HCT116 (cell line): ENCODE measurements at places on chromosomes 16 and 17. TPM values are rescaled to one million over a fixed set of nuclear protein-coding genes. Genes with fewer than 3 reads are reported as not detected.

GRCh38 chr17:82297714-82298537 lies 19.5 kb downstream of the CD7 start:
- H3K27me3 ChIP-seq, result no peaks in the 10 kb centered on the region
- no peak for DNase-seq
- no peaks in the 10 kb centered on the region for H3K36me3 ChIP-seq
- peak overlapping the region; percentile 89 for H3K27ac ChIP-seq
- peaks cover 64% of the 10 kb centered on the region for H3K4me1 ChIP-seq
- peak overlapping the region; percentile 62 for H3K4me3 ChIP-seq

- H3K27ac ChIP-seq, result no peak overlapping the region
- H3K4me1 ChIP-seq, result no peaks in the 10 kb centered on the region
- no peak overlapping the region for H3K4me3 ChIP-seq
- no peak for DNase-seq
Measured at GRCh38 chr17:15454346-15454745, 13.1 kb downstream of the CDRT4 start.

GRCh38 chr16:60299241-60299776 lies 1565.2 kb upstream of the GOT2 start:
- no peak for DNase-seq
- no peak overlapping the region for H3K27ac ChIP-seq
- H3K27me3 ChIP-seq, result no peaks in the 10 kb centered on the region
- no peak overlapping the region for H3K4me3 ChIP-seq
- H3K4me1 ChIP-seq, result no peaks in the 10 kb centered on the region

DNA sequence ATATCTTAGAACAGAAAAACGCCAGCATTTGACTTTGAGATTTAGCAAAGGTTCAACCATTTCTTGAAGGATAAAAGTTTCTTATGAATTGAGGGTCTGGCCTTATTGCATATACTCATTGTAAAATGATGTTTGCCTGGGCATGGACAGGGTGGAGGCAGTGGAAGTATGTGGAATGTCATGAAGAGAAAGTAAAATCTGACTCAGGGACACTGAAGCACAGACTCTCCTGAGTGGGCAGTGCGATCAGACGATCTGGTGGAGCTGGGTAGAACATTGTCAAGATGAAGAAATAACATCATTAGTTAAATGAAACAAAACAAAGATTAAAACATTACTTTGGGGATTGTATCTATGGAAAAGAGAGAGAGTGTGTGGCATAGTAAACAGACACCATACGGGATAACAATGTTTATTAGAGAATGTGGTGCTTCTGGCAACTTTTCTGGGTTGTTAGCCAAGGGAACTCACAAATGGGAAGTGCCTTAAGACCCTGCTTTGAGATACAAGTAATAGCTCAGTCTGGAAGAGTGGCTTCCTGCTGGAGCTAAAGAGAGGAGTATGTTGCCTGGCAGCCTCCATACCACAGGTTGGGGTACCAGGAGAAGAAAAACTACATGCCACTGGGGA lies 4.4 kb downstream of the MAP3K3 start:
- H3K4me3 ChIP-seq, result no peak overlapping the region
- H3K27ac ChIP-seq, result no peak overlapping the region
- H3K4me1 ChIP-seq, result peaks cover 9% of the 10 kb centered on the region
- DNase-seq, result no peak

DNA sequence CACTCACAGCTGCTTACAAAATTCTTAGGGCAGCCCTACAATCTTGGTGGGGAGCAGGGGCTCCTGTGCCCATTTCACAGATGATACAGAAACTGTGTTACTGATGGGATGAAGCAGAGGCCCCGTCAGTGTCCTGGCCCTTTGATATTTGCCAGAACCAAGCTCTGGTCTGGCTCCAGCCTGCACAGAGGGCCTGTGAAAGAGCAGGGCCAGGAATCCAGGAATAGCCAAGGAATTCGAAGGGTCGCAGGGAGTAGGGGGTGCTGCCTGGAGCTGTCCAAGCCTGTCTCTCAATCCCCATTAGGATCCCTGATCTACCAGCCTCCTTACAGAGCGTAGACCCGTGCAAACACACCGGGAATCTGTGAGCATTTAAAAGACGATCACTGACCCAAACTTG lies 86.3 kb upstream of the RCVRN start:
- H3K4me3 ChIP-seq, result no peak overlapping the region
- no peak for DNase-seq
- no peaks in the 10 kb centered on the region for H3K27me3 ChIP-seq
- H3K27ac ChIP-seq, result no peak overlapping the region
- H3K36me3 ChIP-seq, result no peaks in the 10 kb centered on the region

DNA sequence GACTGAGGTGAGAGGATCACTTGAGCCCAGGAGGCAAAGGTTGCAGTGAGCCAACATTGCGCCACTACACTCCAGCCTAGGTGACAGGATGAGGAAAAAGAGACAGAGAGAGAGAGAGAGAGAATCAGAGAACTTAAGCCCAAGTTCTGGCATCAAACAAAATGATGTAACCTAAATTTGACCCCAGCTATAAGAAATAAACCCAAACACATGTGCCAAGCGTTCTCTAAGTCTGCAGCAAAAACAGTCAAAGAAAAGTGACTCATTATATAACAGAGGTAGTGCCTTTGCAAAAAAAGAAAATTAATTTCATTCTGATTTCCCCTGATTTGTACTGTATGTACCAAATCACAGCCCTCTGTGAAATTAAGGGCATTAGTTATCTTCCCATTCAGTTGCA lies 89.5 kb downstream of the CDH11 start:
- no peak for DNase-seq
- no peak overlapping the region for H3K4me3 ChIP-seq
- no peaks in the 10 kb centered on the region for H3K27me3 ChIP-seq
- no peaks in the 10 kb centered on the region for H3K36me3 ChIP-seq

GRCh38 chr17:49290690-49291359 lies 60.2 kb upstream of the PHOSPHO1 start:
- H3K4me3 ChIP-seq, result no peak overlapping the region
- no peaks in the 10 kb centered on the region for H3K4me1 ChIP-seq
- no peaks in the 10 kb centered on the region for H3K27me3 ChIP-seq
- peak; percentile 8 for DNase-seq

DNA sequence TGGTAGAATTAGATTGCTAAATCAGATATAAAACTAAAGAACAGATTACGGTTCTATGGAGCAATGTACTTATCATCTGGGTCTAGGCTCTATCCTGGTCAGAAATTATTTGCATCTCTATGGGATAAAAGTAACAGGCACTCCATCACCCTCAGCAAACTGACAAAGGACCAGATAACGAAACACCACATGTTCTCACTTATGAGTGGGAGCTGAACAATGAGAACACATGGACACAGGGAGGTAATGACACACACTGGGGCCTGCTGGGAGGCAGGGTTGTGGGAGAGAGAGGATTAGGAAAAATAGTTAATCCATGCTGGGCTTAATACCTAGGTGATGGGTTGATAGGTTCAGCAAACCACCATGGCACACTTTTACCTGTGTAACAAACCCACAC lies 61.9 kb downstream of the MPHOSPH6 start:
- H3K4me1 ChIP-seq, result no peaks in the 10 kb centered on the region
- no peak for DNase-seq
- no peak overlapping the region for H3K27ac ChIP-seq
- no peaks in the 10 kb centered on the region for H3K36me3 ChIP-seq

GRCh38 chr17:39618956-39619785 lies 7.6 kb upstream of the PPP1R1B start:
- peak overlapping the region; percentile 40; the same call in 1 of the 2 replicates for H3K27ac ChIP-seq
- no peaks in the 10 kb centered on the region for H3K36me3 ChIP-seq
- no peak for DNase-seq
- H3K4me3 ChIP-seq, result peak overlapping the region; percentile 50; the same call in 1 of the 2 replicates
- no peaks in the 10 kb centered on the region for H3K27me3 ChIP-seq

DNA sequence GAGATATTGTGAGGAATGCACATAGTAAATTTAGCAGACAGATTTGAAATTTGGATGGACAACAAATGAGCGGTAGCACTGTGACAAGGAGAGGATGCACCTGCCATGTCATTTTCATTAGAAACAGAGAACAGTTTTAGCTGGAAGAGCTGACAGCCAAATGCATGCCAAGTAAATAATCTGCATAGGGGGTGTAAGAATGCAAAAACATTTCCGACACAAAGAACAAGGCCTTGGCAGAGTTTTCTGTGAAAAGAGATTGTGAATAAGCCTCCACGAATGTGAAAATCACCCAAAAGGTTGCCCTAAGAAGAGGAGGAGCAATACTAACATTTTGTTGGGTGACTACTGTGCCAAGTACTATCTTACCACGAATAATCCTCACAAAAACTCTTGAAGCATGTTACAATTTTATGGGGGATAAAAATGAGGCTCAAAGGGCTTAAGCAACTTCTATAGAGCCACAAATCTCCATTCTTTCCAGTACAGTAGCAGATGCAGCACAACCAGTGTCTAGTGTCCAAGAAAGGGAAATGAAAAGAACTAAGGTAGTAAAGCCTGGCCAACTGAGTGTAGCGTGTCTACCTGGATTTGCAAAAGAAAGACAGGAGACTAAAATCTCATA lies 28.3 kb downstream of the TMEM100 start:
- H3K36me3 ChIP-seq, result no peaks in the 10 kb centered on the region
- no peak overlapping the region for H3K27ac ChIP-seq
- H3K4me1 ChIP-seq, result no peaks in the 10 kb centered on the region

DNA sequence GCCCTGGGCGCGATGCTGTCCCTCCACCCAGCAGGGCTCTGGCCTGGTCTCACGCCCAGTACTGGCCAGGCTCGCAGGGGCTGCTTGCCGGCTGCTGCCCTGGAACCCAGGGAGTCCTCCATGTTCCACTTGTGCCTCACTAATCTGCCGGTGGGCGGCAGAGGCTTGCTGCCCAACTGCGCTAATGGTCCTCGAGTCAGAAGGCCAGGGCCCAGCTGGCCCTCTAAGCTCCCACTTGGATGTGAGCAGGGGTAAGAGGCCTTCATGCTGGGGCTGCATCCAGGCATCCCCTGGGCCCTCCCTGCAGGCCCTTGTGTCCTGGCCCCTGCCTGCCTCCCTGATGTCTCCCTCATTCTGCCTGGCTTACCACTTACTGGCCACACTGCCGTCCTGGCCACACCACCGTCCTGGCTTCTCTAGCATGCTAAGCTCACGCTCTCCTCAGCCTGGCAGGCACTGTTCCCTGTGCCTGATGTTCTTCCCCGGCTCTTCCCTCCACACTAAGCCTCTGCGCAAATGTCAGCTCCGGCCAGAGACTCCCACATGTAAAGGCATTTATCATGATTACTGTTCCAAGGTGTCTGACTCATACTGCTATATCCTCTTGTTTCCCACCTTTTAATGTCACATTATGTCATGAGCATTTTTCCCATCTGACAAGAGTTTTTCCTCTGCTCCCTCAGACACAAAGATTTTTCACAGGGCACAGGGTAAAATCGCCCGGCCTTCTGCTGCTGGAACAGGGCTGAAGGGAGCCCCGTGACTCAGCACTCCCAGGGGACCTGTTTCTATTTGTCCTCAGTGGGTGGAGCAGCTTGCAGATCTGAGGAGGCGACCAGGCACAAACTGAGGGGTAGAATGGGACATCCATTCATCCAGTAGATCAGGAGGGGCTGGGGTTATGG lies 15.9 kb downstream of the B9D1 start:
- H3K27ac ChIP-seq, result peak overlapping the region; percentile 70
- no peaks in the 10 kb centered on the region for H3K27me3 ChIP-seq
- no peaks in the 10 kb centered on the region for H3K36me3 ChIP-seq

DNA sequence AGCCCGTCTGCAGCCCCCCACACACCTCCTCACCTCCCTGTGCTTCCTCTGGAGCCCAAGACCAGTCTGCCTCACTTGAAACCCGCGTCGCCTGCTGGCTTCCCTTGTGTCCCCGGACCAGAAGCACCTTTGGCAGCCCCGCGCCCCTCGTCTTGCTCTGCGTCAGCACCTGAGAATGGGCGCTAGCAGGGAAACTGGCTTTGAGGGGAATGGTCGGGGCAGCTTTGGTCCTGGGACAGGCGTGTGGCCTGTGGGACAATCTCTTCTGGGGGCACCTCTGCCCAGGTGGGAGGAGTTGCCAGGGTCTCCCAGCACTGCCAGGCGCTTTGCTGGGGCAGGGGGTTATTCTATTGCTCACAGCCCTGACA lies 3.6 kb upstream of the MAFG start:
- no peak for DNase-seq
- peaks cover 6% of the 10 kb centered on the region; the same call in 1 of the 2 replicates for H3K36me3 ChIP-seq
- H3K4me1 ChIP-seq, result peaks cover 61% of the 10 kb centered on the region
- H3K27me3 ChIP-seq, result no peaks in the 10 kb centered on the region

DNA sequence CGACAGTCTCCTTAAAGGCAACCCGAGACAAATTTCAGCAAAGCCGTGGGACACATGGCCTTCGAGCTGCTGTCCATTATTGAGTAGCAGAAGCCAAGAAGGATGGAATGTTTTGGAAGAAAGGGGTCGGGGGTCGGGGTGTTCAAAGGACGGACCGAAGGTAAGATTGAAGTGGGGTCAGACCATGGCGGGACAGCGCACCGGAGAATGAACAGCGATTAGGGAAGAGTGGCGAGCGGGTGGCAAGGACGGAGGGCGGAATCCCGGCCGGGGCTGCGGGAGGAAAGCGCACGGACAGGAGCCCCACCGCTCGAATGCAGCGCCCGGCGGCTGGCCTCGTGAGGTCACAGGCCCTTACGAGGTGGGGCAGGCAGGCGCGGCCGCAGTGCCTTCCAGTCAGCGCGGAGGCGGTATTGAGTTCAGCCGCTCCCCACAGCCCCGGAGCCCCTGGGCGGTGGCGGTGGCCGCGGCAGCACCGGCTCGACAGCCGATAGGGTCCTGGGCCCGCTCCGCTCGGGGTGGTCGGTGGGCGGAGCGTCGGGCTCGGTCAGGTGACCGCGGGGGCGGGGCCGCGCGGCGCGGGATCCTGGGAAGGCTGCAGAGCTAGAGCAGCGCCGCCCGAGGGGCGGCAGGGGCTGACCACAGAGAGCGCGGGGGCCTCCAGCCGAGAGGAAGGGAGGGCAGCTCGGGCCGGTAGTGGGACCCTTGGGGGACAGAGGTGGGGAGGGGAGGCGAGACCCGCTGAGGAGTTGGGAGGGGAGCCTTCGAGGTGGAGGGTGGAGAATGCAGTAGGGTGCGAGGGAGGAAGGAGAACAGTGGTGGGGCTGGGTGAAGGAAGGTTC lies at the start of gene EFCAB13:
Gene EFCAB13 (plus strand): TSS at position 574 of the 842 bp plus-strand sequence. CDS start 4,399 bp downstream, outside the sequence.
- H3K27ac ChIP-seq, result no peak within 1 kb of the TSS
- DNase-seq, result no peak
- H3K36me3 ChIP-seq, result no peaks in the 10 kb centered on the region
- no peaks in the 10 kb centered on the region for H3K27me3 ChIP-seq
- no peak within 1 kb of the TSS for H3K4me3 ChIP-seq

DNA sequence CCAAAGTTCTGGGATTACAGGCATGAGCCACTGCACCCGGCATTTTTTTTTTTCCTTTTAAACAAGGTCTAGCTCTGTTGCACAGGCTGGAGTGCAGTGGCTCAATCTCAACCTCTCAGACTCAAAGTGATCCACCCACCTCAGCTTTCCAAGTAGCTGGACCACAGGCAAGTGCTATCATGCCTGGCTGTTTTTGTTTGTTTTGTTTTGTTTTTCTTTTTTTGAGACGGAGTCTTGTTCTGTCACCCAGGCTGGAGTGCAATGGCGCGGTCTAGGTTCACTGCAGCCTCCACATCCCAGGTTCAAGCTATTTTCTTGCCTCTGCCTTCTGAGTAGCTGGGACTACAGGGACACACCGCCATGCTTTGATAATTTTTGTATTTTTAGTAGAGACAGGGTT lies 19.1 kb upstream of the ZC3H7A start:
- no peaks in the 10 kb centered on the region for H3K36me3 ChIP-seq
- 0 out of 2 replicates have a peak, but pooled peaks cover 2% of the 10 kb centered on the region for H3K4me1 ChIP-seq
- H3K27ac ChIP-seq, result no peak overlapping the region
- H3K27me3 ChIP-seq, result no peaks in the 10 kb centered on the region
- no peak for DNase-seq
- H3K4me3 ChIP-seq, result no peak overlapping the region

AOC2 gene
- total RNA-seq, result 8.0 TPM

EPN3 gene
- 17.8 TPM for total RNA-seq

SEC14L5 gene
- total RNA-seq, result 0.27 TPM

RAC3 gene
- 120 TPM for total RNA-seq

DNAI2 gene
- total RNA-seq, result not detected

TMC8 gene
- 7.8 TPM for total RNA-seq

KRTAP4-1 gene
- not detected for total RNA-seq

RPL13 gene
- total RNA-seq, result 4,404 TPM

METTL22 gene
- total RNA-seq, result 33.3 TPM
